ENCODE measurements at places on chromosomes 12 and 14.

DNA sequence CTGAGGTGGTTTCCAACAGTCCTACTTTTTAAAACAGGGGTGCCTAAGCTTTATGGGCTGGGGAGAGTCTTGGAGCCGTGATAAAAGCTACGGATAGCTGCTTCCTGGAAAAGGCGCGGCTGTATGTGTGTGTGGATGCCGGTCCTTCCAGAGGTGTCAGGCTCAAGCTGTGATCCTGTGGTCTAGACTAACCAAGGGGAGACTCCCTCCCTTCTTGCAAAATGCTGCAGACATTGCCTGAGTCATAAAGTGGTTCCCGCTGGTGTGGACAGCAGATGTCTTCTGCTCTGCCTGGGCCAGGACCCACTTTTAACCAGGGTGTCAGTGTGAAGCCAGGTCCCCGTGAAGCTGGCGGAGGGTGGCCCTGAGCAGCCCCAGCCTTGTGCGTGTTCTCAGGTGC, 37.8 kb downstream of the CCDC92 start:
- no peak for DNase-seq

DNA sequence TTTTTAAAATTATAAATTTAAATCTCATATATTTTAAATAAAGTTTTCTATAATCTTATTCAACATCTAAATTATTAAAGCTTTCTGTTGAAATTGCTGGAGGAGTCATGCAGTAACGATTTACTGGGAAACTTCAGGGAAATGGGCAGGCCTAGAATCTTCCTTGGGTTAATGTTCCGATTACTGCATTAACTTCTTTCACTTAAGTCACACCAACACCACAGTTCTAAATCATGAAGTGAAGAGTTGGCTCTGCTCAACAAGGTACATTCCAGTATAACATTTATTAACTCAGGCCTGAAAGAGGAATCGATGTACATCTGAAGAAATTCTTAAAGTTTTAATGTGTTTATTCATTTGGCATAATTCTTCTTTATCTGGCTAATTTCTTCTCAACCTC, 244.3 kb downstream of the CCER1 start:
- DNase-seq: no peak

DNA sequence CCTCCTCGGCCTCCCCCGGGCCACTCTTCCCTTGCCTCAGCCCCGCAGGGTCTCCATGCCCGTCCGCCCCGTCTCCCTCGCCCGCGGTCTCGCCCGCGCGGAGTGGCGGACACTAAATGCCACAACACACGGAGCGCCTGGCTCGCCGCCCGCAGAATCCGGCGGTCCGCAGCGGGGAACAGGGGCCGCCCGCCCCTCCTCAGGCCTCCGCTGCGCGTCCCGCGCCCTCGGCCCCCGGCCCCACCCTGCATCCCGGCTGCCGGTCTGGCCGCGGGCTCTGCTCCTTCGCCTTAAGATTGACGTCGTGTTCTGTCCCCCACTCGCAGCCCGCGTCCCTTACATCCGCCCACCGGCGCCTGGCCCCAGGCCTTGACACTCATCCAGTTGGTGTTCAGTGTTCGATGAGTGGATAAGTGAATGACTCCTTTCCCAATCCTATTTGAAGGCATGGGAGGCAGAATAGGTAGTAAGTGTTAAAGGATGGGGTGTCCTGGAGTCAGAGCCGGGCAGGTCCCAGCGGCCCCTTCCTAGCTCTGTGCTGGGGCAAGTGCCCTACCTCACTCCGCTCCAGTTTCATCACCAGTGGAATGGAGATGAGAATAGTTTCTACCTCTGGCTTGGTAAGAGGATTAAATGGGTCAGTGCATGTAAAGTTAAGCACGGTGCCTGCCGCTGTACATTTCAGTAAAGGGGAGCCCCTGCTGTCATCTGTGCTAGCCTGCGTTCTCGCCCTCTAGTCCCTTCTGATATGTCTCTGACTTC, 622 bp downstream of the TECPR2 start:
- no peak for DNase-seq

- no peak for DNase-seq
Measured at GRCh38 chr12:6644257-6644596, 3.0 kb downstream of the ACRBP start.

GRCh38 chr12:24815114-24815423, 133.8 kb downstream of the BCAT1 start:
- no peak for DNase-seq

DNA sequence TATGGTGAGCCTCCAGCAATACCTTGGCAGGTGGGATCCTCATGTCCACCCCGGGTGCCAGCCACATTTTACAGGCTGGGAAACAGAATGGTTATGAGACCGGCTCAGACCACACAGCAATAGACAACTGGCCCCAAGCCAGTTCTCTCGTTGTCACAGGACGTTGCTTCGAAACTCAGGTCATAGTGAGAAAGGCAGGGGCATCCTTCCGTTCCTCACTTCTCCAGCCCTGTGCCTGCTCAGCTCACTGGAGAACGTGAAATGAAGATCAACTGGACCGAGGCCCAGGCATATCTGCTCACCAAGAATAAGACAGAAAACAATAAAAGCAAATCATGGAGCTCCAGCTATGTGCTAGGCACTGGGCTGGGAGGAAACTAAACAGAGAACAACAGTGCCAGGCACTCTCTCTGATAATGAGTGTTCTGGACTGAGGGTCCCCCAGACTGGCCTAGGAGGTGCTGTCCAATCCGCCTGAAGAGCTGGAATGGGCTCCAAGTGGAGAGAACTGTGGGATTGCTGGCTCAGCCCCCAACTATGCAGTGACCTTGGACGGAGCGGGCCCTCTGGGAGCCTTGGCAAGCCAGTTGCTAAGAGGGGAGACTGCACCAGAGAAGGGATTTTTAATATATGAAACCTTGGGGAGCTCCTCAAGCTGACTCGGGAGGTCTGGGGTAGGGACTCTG, 18.8 kb upstream of the FAIM2 start:
- peak; percentile 21 for DNase-seq

- no peak for DNase-seq
Measured at GRCh38 chr12:106646472-106646871, 63.7 kb downstream of the RFX4 start.

GRCh38 chr14:80447392-80447791, 236.1 kb upstream of the DIO2 start:
- no peak for DNase-seq

- no peak for DNase-seq
Measured at GRCh38 chr12:59620326-59620725, 24.5 kb downstream of the SLC16A7 start.

GRCh38 chr12:124297389-124297788, 2.5 kb downstream of the RFLNA start:
- no peak for DNase-seq

- DNase-seq: no peak
Measured at GRCh38 chr12:94033101-94033500, 115.3 kb upstream of the PLXNC1 start.

DNA sequence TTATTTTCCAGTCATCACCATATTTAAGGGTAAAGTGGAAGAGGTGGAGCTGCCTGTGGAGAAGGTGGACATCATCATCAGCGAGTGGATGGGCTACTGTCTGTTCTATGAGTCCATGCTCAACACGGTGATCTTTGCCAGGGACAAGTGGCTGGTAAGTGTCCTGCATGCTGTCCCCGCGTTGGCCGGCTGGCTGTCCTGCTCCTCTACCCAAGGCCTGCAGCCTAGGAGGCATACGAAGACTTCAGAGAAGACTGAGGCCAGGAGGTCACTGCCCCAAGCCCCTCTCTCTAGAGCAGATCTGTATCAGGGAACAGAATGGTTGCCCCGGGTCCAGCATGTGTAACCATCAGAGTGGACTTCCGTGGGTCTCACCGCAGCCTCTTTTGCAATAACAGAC, 77.7 kb downstream of the PRMT8 start:
- DNase-seq: no peak

DNA sequence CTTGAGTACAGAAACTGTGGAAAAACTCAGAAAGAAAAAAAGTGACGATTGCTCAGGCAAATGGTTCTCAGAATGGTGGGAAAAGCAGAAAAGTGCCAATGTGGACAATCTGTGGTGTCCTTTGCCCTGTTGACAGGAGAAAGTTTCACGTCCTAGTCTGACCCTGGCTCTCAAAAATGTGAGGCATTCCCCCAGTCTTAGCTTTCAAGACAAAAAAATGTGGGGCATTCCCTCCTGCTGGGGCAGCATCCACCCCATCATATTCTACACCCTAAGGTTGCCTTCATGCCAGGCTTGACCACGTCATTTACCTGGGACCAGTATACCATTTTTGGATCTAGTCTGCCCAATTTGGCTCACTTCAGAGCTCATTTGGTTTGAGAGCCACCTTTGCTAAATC, 20.7 kb upstream of the ANAPC7 start:
- DNase-seq: no peak

DNA sequence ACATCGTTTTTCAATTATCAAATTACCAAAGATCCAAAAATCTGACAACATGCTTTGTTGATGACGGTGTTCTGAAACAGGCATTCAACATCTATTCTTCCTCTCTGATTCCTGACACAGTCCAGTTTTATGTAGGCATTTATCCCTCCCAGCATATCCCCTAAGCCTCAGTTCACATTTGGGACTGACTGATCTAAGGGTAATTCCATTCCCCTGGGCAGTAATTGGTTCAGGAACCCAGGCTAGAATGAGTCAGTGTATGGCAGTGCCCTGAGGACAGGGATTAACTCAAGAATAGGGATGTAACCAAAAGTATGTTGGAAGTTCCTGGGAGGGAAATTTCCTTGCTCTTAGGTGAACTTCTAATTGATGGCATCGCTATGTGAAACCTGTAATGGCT, 10.3 kb upstream of the PCNX1 start:
- DNase-seq: no peak

- peak; percentile 54 for DNase-seq
Measured at GRCh38 chr12:10184261-10184843, 5.5 kb downstream of the TMEM52B start.

DNA sequence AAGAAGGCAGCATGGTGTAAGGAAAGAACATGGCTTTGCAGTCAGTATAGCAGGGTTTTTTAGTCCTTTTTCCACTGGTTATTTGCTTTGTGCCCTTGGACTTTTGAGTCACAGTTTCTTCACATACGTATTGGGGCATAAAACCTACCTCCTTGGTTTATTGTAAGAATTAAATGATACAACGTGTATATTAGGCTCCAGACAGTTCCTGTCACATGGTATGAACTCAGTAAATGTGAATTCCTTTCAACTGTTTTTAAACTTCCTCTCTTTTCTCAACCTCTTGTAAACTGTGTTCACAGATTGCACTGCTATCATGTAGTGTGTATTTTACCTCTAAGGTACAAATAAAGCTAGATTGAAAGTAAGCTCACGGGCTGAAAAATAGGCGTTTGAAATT, 29.5 kb downstream of the MSRB3 start:
- DNase-seq: no peak

DNA sequence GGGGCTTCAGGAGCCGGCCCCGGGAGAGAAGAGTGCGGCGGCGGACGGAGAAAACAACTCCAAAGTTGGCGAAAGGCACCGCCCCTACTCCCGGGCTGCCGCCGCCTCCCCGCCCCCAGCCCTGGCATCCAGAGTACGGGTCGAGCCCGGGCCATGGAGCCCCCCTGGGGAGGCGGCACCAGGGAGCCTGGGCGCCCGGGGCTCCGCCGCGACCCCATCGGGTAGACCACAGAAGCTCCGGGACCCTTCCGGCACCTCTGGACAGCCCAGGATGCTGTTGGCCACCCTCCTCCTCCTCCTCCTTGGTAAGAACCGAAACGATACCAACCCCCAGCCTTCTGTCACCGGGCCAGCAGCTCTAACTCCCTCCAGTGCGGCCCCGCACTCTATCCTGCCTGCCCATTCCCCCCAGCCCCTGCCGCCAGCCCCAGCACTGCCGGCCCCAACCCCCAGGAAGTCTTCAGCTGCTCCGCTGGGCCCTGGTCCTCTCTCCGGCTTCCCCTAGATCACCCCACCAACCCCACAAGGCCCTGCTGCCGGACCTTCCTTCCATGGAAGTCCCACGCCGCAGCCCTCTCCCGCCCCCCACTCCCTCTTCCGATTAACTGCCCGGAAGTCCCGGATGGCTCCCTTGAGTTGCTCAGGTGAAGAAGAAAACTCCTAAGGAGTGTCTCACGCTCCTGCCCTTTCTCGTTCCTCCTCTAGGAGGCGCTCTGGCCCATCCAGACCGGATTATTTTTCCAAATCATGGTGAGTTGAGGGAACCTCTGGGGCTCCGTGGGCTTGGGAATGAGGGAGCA, 693 bp downstream of the LRP10 start:
- DNase-seq: peak; percentile 90

- DNase-seq: no peak
Measured at GRCh38 chr14:72383865-72384264, 451.6 kb downstream of the RGS6 start.

DNA sequence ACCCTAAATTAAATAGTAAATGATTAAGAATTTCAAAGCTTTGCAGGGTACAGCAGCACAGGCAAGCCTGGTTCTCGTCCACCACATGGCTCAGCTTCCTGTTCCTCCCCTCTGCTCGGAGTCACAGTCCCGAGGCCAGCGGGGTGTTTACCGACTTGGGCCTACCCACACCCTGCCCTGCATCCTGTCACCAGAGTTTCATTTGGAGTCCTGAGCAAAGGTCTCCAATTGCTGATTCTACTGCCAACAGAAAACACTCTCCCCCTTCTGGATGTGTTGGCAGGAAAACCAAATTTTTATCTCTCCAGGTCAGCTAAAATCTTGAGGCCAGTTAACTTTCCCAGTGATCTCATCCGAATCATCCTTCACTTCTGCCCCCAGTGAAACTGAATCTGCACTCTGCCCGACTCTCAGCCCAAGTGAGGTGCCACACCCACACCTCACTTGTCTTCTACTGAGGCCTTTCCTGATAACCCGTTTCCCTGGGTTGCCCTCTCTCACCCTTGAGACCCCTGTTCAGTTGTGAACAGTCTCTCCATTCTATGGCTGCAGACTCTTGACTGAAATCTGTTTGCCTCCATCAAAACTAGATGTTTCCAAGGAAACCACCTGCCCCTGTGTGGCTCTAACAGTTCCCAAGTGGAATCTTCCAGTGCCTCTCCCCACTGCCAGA, 71.2 kb downstream of the VCPKMT start:
- peak; percentile 40 for DNase-seq

DNA sequence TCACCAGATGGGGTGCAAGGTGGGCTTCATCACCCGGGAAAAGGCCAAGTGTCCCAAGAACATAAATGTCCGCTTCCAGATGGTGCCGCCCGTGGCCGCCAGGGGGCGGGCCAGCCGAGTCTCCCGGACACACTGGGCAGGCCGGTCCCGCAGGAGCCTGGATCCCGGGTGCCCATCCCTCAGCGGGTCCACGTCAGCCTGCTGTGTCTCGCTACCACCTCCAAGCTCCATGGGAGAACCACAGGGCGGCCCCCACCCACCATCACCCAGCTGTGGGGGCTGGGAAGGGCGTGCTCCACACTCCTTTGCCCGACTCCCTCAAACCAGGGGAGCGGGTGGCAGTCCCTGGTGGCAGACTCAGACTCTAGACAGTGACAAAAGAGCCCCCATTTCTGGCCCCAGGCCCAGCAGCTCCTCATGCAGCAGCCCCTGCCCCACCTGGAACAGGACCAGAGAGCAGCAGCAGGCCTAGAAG, 22.0 kb upstream of the NUDT14 start:
- DNase-seq: peak; percentile 65

- no peak for DNase-seq
Measured at GRCh38 chr12:28172434-28173030, 17.7 kb upstream of the CCDC91 start.

- no peak for DNase-seq
Measured at GRCh38 chr12:90020014-90020413, 311.4 kb upstream of the ATP2B1 start.

Measured in left lung (tissue), 14 donors.